ENCODE measurements at places on chromosomes 4 and X.

- peak; percentile 0 for DNase-seq
Observed at GRCh38 chr4:7843831-7844593, 95.6 kb downstream of the AFAP1 start.

- DNase-seq: no peak
Observed at GRCh38 chr4:146247356-146247755, 33.0 kb downstream of the REELD1 start.

GRCh38 chr4:47505666-47506065 lies 20.6 kb downstream of the ATP10D start:
- no peak for DNase-seq

GRCh38 chrX:97828471-97828870 lies 944.8 kb downstream of the RPA4 start:
- DNase-seq: no peak

GRCh38 chrX:5640071-5640470 lies 588.6 kb downstream of the NLGN4X start:
- no peak for DNase-seq

DNA sequence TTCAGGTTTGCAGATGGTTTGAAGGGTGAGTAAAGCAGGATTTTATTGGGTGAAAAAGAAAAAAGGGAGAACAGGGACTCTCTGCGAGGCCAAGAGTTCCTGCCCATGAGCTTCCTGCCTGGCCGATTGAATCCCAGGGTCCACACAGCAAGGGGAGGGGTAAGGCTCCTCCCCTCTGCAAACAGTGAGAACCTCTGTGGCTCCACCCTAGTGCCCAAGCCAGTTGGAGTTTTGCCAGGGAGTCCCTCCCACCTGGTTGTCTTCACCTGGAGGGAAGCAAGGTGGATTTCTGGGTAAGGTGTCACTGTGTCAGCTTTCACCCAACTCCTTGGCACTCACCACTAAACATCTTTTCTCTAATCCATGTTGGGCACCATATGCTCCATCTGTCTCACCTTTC lies 70.9 kb downstream of the PDHA2 start:
- no peak for DNase-seq

- no peak for DNase-seq
Observed at GRCh38 chrX:133053861-133054598, 42.9 kb downstream of the USP26 start.

DNA sequence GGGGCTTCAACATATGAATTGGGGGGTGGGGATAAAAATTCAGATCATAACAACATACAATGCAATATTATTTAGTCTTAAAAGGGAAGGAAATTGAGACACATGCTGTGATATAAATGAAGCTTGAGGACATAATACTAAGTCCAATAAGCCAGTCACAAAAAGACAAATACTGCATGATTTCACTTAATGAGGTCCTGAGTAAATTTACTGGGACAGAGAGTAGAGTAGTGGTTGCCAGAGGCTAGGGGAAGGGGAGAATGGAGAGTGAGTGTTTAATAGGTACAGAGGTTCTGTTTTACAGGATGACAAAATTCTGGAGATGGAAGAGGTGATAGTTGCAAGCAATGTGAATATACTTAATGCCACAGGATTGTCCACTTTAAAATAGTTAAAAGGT lies 89.2 kb upstream of the RAPGEF2 start:
- DNase-seq: no peak

DNA sequence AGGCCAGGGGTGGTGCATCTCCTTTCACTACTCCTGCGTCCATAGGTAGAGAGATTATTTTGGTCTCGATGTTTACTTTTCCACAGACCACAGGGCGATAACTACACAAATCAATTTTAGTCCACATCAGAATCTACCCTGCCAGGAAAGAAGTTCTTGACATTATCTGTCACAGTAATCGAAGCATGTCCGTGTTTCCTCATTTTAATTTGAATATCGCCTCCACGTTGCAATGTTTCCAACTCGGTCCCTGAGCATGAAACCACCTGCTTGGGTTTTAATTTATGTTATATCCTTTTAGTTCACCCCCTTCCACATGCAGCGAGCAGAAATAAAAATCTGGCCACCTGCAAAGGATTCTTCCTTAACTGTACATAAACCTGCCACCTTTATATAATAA lies 100.1 kb upstream of the ATXN3L start:
- no peak for DNase-seq

- no peak for DNase-seq
Observed at GRCh38 chrX:149650162-149650561, 18.6 kb upstream of the TMEM185A start.

DNA sequence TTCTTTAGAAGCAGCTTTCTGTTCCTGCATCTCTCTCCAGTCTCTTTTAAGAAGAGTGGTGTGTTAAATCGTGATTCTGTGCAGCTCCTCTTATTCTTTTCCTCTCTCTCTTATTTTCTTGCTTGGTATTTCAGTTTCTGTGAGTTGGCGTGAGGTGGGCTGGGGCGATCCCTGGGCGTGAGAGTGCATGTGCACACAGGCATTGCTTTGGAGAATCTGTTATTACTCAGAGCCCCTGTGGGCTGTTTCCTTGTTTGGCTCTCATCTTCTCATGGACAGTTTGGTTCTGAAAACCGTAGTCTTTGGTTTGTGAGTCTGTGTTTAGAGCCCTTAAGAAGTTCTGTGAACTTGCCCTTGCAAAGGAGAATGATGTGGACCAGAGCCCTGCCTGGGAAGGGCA lies 97.2 kb upstream of the CLNK start:
- no peak for DNase-seq

DNA sequence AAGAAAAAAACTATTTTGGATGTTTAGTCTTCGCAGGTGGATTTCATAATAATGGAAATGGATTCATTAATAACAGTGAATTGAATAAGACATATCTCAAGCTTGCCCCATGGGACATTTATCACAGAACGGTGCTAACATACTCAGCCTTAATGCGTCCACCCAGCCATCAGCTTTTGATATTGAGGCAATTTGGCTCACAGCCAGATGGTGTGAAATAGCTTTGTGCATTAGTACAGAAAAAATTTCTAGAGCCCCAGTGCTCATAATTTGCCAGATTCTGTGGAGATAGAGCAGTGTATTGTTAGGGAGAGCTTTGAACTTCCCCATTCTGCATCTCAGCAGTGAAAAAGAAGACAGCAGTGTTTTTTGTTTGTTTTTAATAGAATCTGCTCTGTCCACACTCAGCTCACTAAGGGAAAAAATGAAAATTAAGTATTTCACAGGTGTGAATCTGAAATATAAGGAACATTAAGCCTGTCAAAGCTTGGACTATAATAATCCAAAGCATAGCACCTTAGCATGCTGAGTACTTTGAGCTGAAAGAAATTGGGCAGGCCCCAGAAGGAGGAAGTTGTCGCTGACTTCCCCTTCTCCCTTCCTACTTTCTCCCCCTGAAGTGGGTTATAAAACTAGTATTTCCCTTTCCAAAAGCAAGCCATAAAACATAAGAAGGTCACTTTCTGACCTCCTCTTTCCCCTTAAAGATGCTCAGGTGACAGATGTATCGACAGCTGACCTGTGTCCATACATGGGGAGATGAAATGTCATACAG lies 295.8 kb downstream of the MAGEB5 start:
- no peak for DNase-seq

GRCh38 chr4:100983426-100983825 lies 363.9 kb downstream of the PPP3CA start:
- no peak for DNase-seq

- peak; percentile 62 for DNase-seq
Observed at GRCh38 chrX:50204364-50204899, at the start of gene CCNB3. Gene CCNB3 (plus strand): TSS chrX:50204765. CDS start chrX:50285164, 80,399 bp downstream.

DNA sequence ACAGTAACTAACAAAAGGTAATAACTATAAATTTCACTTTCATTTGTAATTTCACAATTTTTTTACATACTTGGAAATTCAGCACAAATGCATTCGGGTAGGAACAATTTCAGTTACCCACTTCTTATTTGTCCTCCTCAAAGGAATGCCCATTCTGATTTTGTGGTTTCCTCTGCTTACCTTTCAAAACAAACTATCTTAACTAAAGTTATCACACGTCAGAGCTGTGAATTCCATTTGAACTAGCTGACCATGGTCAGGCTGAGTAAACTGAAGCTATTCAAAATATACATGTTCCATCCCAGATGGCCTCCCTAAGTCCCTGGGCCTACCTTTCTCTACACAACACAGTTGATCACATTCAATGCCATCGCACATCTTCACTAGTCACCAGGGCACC lies 4.5 kb downstream of the CTPS2 start:
- DNase-seq: no peak

DNA sequence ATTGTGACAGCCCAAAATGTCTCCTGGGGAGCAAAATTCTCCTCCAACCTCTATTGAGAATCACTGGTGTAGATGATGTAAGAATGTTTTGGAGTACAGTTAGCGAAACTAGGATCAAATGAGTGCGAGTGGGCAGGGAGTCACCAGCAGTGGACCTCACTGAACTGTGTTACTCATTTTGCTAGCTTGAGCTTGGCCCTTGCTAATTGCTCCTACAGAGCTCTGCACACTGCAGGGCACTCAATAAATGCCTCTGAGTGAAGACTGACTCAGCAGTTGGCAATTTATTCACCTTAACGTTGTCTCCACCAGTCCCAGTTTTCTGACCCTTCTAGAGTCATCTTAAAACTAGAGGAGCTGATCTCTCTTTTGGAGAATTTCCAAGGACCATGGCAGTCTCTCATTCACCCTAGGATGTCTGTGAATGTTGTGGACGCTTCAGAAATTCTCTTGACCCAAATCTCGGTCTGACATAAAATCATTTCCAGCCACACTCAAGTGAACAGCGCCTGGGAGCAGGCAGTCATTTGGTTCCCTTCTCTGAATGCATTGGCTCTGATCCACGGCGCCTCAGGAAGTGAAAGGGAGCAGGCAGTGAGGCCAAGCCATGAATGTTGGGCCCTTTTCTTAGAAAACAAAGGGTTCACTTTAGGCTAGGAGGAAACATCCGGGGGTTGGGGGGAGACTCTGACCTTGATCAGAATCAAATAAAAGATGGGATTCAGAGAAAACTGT lies 148.1 kb downstream of the NWD2 start:
- DNase-seq: no peak

DNA sequence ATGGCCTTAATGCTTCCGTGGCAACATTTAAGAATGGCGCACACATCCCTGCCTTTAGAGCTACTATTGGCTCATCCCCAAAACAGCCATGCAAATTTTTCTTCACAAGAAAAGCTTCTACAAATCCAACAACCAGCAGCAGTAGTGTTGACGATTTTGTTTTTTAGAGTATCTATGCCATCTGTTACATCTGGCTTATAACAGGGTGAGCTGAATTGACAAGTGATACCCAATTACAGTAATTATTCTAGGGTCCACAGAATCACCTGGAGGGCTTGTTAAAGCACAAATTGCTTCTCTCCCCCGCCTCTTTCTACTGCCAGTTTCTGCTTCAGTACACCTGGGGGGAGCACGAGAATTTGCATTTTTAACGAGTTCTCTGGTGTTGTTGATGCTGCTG lies 34.1 kb downstream of the DCHS2 start:
- DNase-seq: no peak

DNA sequence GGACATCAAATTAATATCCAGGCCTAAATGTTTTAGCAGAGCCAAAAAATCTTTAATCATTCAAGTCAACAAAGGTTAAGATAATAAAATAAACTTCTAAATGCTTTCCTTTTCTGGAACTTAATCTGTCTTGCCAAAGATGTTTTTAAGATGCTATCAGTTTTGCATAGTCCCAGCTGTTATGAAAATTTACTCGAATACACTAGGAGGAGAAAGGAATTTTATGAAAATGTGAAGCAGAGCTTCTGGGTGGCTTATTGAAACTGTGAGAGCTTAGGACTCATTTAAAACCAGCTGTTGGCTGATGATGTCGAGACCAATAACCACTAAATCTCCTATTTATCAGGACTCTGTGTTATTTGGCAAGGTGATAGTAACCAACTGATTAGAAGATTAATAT lies 202.2 kb upstream of the ETNPPL start:
- DNase-seq: no peak

DNA sequence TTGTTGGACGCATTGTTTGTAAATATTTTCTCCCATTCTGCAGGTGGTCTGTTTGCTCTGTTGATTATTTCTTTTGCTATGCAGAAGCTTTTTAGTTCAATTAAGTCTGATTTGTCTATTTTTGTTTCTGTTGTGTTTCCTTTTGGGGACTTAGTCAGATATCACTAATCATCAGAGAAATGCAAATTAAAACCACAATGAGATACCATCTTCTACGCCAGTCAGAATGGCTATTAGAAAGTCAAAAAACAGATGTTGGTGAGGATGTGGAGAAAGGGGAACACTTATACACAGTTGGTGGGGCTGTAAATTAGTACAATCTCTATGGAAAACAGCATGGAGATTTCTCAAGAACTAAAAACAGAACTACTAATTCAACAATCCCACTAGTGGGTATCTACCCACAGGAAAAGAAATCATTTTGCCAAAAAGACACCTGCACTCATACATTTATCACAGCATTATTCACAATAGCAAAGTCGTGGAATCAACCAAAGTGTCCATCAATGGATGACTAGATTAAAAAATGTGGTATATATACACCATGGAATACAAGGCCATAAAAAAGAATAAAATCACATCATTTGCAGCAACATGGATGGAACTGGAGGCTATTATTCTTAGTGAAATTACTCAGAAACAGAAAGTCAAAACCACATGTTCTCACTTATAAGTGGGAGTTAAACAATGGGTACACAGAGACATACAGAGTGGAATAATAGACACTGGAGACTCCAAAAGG lies 8.1 kb downstream of the COQ2 start:
- no peak for DNase-seq

GRCh38 chr4:40482985-40483647 lies 146.5 kb downstream of the RBM47 start:
- DNase-seq: peak; percentile 74

- DNase-seq: no peak
Observed at GRCh38 chr4:33111117-33111516, 2390.9 kb downstream of the PCDH7 start.

- DNase-seq: no peak
Observed at GRCh38 chr4:10342866-10343265, 114.4 kb downstream of the ZNF518B start.

- DNase-seq: no peak
Observed at GRCh38 chr4:8618421-8618820, 25.9 kb downstream of the CPZ start.

DNA sequence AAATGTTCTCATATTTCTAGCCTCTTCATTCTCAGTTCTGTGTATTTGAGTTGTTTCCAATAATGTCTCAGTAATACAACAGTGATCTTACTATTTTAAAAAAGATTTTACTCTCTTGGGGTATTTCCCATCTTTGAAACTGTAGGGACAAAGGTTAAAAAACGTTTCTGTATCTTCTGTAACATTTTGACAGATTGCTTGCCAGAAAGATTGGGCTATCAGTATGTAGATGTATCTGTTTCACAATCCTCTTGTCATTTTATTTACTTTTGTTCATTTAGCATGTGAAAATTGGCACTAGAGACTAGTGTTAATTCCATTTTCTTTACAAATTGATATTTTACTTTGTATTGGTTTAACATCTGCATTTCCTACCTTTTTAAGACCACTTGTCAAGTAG lies 6.2 kb upstream of the CXCL9 start:
- no peak for DNase-seq

- no peak for DNase-seq
Observed at GRCh38 chr4:128957459-128957858, 135.9 kb downstream of the SCLT1 start.

DNA sequence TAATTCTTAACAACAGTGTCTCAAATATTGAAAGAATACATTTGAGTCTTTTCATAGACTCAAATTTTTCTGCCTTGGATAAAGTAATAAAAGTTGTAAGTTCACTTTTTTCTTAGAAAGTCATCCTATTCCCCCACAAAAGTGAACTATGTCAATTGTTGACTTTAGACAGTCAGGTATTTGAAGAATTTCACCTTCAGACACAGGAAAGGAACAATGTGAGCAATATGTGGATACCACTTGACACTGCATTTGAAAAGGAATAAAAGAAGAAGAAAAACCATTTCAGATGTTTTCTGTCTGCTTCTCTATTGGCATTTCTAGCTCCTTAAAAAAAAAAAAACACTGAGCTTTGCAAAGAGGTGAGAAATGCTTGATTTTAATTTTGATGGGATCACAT lies 1389.0 kb upstream of the IGFBP7 start:
- DNase-seq: no peak
